Stimulated activated CD4-positive, alpha-beta T cell treated with anti-CD3 and anti-CD28 coated beads, Interleukin-1b, Interleukin-23, amount 100 ng/mL, for 24 hours (primary cell): ENCODE measurements at places on chromosomes 2 and 18.

- no peak for DNase-seq
Measured at GRCh38 chr18:74645679-74646078, 48.0 kb downstream of the ZNF407 start.

DNA sequence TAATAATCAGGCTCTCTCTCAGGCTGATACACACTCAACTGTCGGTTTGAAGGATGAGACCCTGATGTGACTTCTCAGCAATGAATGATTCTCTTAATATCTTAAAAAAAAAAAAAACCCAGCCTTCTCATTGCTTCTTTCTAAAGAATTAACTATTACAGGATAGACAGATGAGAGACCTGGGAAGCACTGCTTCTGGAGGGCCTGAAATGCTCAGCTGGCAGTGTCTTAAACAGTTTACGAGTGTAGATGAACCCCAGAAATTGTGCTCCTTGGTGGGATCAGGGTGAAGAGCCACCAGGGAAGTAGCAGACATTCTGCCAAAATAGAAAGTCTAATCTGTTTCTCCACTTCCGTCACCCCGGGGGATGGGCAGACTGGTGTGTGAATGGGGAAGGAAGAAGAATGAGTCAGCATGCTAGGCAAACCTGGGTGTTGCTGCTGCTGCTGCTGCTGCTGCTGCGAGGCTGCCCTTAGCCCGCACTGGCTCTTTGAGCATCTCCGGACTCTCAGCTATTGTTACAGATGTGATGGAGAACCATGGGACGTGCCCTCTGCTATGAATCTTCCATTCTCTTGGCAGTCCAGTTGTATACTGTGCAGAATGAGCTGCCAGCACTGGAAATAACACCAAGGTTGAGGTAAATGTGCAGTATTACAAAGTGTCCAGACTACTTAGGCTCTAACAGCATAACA lies 158.4 kb downstream of the SETBP1 start:
- peak; percentile 50 for DNase-seq

- no peak for DNase-seq
Measured at GRCh38 chr2:206457188-206457634, 13.9 kb downstream of the ADAM23 start.

DNA sequence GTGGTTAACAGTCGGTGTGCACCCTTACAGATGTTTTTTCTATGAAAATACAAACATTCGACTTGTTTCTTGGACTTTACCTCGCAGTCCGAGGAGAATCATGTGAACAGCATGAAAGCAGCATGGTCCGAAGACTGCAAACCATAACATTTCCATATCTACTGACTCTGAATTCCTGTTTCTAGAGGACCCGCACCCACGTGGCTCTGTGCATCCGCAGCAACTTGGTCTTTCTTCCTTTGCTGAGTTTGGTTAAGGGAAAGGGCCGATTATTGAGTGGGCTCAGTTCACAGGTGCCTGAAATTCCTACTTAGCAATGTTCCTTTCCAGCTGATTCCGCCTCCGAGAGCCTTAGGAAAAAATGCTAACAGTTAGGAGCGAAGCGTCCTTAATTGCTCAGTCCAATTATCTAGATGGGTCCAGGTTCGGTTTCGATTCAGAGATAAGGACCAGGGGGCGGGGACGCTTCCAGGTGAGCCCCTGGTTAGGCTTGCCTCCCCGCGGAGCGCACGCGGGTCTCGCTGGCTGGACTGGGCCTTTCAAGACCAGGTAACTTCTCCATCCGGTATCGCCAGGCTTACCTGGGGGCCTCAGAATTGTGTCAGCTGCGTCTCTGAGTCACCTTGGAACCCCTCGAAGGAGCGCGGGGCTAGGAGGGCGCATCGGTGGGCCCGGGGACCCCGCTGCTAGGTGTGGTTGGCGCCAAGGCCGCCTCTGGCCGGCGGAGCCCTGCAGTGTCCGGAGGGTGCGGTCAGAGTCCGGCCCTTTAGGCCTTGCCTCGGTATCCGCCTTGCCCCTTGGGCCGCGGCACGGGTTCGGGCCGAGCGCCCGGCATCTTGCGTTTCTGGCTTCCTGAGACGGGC lies 1.1 kb upstream of the B3GNT2 start:
- DNase-seq, result no peak

DNA sequence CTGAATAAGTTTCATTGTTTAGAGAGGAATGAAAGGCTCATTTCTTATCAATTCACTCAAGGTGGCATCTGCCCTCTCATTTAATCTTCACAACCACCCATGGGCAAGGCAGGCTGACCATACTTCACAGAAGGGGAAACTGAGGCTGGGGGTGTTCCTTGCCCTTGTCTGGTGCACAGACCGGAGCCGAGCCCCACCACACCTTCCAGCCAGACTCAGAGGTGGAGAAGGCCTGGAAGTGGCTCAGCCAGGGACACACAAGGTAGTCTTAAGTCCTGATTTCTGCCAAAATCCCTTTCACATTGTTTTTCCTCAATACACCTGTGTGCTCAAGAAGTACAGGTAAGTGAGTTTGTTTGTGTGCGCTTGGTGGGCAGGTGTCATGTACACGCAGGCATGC lies 111.9 kb upstream of the TEX51 start:
- DNase-seq, result no peak

DNA sequence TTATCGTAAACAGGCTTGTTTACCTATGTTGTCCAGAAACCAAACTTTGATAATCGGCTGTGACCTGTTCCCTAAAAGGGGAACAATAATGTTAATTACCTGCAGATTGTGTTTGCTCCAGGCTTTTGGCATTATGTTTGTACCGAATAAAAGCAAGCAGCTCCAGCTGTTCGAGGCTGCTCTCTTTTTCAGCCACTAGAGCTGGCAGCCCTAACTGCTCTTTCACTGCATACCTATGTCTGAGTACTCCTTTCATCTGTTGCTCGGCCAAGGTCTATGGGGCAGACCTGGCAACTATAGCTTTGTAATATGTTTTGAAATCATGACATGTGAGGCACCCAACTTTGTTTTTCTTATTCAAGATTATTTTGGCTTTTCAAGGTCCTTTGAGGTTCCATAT lies 77.8 kb upstream of the EHBP1 start:
- DNase-seq, result no peak

GRCh38 chr2:63819256-63819655 lies 22.4 kb upstream of the UGP2 start:
- DNase-seq, result no peak

DNA sequence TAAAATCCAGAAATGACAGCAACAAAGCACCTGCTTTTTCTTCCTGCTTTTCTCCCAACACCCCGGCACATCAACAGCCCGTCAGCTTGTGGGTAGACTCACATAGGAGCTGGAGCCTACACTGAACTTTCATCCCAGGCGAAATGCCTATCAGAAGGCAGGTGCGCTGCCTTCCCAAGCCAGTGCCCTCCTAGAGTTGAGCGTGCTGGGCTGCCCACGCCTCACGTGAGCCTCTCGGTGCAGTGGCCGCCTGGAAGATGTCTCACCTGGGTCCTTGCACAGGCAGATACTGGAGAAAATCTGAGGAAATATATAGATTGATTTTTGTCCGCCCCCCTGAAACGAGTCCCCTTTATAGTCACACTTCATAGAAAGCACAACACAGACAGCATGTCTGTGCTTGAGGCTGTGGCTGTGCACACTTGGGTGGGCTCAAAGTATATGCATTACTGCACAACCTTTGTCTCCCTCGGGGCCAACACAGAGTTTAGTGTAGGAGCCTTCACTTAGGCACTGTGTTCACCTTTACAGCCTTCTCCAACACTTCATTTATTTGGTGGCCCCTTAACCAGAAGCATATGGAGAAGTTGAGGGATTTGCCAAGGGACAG lies 112.5 kb downstream of the SMAD7 start:
- DNase-seq, result no peak

- DNase-seq, result no peak
Measured at GRCh38 chr2:78973630-78974029, 51.9 kb upstream of the REG3G start.

DNA sequence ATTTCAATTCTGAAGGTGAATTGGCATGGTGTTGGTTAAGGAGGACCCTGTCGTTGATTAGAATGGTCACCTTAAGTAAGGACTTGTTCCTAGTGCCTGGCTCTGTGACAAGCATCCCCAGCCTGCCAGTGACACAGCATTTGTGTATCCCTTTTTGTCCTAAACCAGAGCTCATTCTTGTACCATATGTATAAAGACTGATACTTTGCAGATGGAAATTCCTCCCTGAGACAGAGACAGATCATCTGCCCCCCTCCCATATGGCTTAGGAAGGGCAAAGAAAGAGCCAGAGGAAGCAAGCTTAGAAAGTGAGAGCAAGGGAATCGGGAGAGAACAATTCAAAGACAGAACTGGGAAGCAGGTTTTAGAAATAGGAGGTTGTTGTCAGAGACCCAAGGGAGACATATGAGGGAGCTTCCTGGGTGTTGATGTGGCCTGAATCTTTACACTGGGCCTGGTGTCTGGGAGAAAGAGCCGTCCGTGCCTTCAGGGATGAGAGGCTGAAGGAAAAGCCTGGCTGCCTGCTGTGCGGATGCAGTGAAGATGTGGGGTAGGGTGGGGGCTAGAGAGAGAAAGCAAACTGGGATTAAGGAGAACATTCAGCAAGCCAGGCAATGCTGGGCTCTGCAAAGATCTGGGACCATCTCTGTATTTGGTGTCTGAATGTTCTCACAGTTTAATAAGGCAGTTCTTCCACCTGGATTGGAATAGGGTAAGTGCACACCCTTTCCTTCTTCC lies 13.2 kb upstream of the CHRNA1 start:
- no peak for DNase-seq

DNA sequence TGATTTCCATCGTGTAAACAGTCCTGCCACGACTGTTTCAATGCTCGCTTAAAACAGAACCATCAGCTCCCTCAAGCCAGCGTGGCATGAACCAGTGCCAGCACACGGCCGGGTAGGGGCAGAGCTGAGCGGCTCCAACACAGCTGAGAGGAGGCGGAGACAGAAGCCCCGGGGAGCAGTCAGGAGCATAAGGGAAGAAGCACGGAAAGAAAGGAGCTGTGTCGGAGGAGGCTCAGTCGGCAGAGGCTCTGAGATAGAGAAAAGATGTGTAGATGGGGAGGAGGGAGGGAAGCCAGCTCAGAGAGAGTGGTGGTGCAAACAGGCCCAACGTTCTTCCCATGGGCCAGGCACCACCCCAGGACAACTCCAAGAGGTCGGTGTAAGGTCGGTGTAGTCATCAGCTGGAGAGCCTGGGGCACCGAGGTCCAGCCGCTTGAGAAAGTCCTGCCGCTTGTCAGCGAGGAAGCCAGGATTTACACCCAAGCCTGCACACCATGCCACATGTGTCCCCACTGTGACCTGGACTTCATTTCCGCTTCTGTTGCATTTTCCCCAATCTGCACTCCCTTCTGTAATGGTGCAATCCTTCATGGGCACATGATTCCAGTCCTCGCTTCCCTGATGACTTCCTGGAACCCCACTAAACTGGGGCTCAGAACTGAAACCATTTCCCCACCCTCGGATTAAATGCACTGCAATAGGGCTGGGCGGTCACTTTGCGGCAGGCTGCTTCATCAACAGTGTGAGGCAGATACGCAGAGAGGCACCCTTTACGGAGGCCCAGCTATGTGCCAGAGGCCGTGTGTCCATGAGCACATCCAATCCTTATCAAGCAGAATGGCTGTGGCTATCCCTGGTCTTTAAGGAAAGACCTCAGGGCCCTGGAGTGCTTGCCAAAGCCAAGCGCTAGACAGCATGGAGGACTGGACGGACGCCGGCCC lies 43.5 kb downstream of the CYP27C1 start:
- DNase-seq, result no peak

- no peak for DNase-seq
Measured at GRCh38 chr2:129883121-129883520, 96.3 kb upstream of the RAB6C start.

DNA sequence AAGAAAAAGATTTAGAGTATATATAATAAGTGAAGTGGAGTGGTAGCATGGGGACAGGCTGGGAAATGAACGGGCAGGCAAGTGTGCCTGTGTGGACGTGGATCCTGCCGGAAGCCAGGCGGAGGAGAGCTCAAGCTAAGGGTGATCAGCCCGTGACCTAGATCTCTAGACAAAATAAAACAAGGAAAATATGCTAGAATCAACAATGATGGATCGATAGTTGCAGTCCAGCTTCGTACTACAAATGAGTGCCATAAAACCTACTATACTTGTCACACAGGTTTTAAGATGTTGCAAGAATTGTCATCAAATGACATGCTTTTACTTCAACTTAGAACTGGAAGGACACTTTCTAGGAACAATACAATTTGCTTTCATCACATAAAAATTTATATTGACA lies 8.5 kb downstream of the EIF2AK2 start:
- DNase-seq, result no peak

DNA sequence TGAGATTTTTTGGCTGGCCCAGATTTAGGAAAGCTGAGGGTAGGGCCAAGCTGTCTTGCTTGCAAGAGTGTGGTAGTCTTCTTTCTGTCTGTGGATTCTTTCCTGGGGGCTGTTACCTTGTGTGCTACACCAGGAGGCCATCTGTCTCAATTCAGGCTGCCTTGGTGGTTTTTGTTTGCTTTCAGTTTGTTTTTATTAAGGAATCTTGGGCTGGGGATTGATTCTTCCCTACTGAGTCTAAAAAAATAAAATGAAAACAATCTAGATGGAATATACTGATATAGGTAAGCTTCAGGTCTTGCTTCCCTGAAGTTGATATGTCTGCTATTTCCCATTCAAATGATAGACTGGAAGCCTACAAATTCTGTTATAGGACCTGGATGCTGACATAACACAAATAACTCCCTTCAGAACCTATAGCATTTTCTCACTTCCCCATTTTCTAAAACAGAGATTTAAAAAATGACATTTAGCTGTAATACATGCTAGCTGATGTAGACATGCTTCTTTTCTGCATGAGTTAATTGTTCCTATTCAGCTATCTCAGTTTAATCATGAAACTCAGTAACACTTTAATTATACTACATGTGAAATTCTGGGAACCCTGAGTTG lies 5.3 kb downstream of the LHCGR start:
- no peak for DNase-seq

DNA sequence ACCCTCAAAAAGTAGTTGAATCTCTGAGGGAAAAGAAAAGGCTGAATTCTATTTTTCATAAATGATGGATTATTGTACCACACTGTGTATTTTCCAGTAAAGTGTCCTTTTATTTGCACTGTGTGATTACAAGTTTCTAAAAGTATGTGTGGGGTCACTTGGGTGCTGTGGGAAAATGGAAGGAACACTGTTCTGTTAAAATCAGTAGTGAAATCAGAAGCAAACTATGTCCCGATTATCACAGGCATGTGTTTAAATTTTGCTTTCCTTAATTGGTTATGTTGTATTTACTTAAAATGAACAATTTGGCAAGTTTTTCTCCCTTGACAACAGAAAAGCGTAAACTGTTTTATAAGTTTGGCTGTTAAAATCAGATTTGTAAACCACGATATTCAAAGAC lies 353.1 kb downstream of the ARHGAP15 start:
- no peak for DNase-seq
